MCF 10A (cell line): ENCODE measurements at places on chromosomes 2 and 18. TPM values are rescaled to one million over a fixed set of nuclear protein-coding genes. Genes with fewer than 3 reads are reported as not detected.

DNA sequence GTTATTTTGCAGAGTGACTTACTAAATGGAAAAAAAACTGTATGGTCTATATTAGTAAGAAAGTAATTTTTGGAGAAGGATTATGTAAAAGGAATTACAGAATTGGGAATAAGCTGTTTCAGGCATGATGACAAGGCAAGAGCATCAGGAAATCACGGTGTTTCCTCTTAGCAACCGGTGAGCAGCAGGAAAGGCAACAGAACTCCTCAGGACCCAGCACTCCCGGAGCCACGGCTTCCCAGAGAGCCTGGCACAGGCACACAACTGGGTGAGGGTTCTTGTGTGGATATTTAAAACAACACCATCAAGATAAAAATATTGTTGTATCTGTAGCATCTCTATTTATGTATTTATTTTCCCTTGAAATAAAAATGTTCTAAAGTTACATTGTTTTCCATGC is 34.4 kb downstream of the CYP27C1 start:
- no peak for DNase-seq

Gene SCYGR4
- total RNA-seq = not detected in 2 replicates

GRCh38 chr2:234632527-234633391 is 135.9 kb upstream of the ARL4C start:
- no peak for DNase-seq

GRCh38 chr18:24138409-24138788 is 463 bp upstream of the CABYR start:
- no peak for DNase-seq

Gene SIGLEC15
- total RNA-seq = not detected in 2 replicates

DNA sequence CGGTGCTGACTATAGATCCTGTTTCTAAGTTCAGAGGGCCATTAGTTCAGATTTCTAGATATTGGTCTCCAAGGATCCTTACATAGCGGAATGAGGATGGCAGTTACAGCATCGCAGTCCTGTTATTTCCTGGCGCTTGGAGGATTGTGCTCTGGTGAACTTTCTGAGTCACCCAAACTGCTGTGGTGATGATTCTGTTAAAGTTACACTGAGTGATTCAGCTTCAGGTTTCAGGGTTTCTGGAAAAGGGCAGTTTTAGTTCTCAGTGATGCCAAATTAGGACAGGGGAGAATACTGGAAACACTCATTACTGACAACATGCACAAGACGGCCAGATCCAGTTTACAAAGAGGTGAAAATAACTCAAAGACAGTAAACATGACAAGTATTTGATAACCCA is 52.1 kb upstream of the ANKRD62 start:
- DNase-seq = peak; percentile 75

- no peak for DNase-seq
These were observed 242.4 kb downstream of the LDLRAD4 start for GRCh38 chr18:13460946-13461345.

Gene CDH2
- total RNA-seq = 14.6 and 15.1 TPM in 2 replicates

GRCh38 chr18:36601316-36601715 is 227.5 kb downstream of the TPGS2 start:
- no peak for DNase-seq

DNA sequence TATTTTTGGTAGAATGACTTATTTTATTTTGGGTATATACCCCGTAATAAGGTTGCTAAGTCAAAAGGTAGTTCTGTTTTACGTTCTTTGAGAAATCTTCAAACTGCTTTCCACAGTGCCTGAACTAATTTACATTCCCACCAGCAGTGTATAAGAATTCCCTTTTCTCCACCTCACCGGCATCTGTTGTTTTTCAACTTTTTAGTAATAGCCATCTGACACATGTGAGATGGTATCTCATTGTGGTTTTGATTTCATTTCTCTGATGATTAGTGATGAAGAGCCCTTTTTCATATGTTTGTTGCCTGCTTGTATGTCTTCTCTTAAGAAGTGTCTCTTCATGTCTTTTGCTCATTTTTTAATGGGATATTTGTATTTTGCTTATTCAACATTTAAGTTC is 215.2 kb upstream of the TFPI start:
- DNase-seq = no peak

Gene FSIP2
- 0.12 and 0.20 TPM in 2 replicates for total RNA-seq

Gene CD8A
- total RNA-seq = not detected in 2 replicates

Gene PDK1
- total RNA-seq = 18.7 and 26.5 TPM in 2 replicates

GRCh38 chr2:241073166-241074064 is 28.7 kb downstream of the MTERF4 start:
- DNase-seq = no peak

DNA sequence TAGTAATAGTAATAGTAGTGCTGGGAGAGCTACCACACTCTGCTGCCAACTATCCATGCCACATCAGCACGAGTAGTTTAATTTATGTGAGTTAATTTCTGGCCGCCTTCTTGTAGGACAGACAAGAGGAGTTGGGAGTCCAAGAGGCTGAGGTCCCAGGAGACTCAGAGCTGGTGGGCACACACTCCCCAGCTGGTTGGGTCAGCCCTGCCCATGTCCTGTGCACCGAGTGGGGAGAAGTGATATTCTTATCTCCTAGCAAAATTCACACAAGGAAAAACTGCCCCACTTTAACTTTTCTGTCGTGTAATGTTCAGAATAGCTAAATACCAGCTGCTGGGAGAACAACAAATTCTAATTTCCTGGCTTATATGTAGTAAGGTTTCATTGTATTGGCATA is 15.2 kb upstream of the MAP4K4 start:
- no peak for DNase-seq

Gene ADD2
- 0.23 and 0.34 TPM in 2 replicates for total RNA-seq

- DNase-seq = no peak
These were observed 252.5 kb downstream of the TPGS2 start for GRCh38 chr18:36576339-36576738.
